ENCODE measurements at places on chromosomes 7 and 10. TPM values are rescaled to one million over a fixed set of nuclear protein-coding genes. Genes with fewer than 3 reads are reported as not detected.

DNA sequence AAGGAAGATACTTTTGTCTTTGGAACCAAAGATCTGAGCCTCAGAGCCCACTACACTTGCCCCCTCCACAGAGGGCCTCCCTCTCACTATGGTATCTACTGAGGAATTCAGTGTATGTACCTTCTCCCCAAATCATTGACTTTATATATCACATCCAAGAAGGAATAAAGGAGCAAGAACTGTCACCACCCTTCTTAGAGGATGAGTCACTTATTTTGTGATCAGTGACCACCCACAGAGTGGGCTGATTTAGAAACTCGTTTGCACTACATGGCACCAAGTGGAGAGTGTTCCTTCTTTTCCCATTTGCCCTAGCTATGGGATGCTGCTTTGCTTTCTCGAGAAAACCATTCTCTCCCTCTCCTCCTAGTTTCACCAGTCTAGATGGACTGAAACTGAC is 5.7 kb downstream of the TMEM243 start:
- DNase-seq = no peak
- H3K36me3 ChIP-seq = no peaks in the 10 kb centered on the region
- peaks cover 52% of the 10 kb centered on the region for H3K4me1 ChIP-seq
- no peak overlapping the region for H3K27ac ChIP-seq
- no peaks in the 10 kb centered on the region for H3K27me3 ChIP-seq

GRCh38 chr10:6473901-6474370 is 106.1 kb downstream of the PRKCQ start:
- no peak overlapping the region for H3K4me3 ChIP-seq
- H3K27ac ChIP-seq = peak overlapping the region; percentile 17
- H3K36me3 ChIP-seq = no peaks in the 10 kb centered on the region

DNA sequence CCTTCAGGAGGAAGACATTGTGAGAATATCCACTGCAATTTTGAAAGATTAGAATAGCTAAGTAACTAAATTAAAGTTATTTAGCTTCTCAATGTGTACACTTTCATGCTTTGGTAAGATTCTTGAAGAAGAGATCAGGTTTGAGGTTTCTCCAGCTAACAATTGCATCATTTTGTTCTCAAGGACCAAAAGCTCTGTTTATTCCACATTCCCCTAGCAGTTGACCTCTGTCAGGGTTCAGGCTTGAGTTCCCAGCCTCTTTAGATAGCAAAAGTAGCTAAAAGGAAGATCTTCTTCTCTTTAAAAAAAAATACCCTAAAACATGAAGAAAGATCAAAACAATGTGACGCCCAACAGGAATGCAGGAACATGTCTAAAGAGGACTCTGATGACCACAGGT is 179.4 kb upstream of the IGFBP3 start:
- no peak overlapping the region for H3K4me3 ChIP-seq
- no peaks in the 10 kb centered on the region for H3K36me3 ChIP-seq
- H3K27me3 ChIP-seq = no peaks in the 10 kb centered on the region
- no peak overlapping the region for H3K27ac ChIP-seq
- H3K4me1 ChIP-seq = no peaks in the 10 kb centered on the region

- no peaks in the 10 kb centered on the region for H3K27me3 ChIP-seq
- no peaks in the 10 kb centered on the region for H3K4me1 ChIP-seq
- H3K36me3 ChIP-seq = no peaks in the 10 kb centered on the region
- no peak for DNase-seq
Measured at GRCh38 chr7:2004841-2005725, 227.7 kb downstream of the MAD1L1 start.

DNA sequence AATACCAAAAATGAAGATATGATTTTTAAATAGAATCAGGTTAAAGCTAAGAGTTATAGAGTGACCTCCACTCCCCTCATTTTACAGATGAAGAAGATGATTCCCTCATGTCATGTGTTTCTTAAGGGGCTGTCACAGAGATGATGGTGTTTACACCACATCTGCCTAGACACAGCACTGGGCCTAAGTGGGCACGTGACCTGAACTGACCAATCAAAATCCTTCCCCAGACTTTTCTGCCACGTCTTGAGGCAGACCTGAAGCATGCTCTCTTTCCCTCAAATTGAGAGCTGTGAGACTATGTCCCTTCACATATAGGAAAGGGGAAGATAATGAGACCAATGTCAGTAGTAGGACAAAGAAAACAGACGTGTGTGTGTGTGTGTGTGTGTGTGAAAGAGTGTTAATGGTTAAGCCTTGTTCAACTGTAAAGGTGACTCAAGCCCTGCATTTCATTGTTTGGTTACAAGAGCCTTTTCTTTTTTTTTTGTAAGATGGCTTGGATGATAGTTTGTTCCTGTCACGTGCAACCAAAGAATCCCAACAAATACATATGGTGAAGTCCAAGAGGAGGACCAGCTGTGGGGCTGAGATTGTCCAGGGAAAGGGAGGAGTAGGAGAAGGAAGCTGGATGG is 172.8 kb upstream of the AOAH start:
- H3K4me1 ChIP-seq = no peaks in the 10 kb centered on the region
- H3K27me3 ChIP-seq = no peaks in the 10 kb centered on the region

DNA sequence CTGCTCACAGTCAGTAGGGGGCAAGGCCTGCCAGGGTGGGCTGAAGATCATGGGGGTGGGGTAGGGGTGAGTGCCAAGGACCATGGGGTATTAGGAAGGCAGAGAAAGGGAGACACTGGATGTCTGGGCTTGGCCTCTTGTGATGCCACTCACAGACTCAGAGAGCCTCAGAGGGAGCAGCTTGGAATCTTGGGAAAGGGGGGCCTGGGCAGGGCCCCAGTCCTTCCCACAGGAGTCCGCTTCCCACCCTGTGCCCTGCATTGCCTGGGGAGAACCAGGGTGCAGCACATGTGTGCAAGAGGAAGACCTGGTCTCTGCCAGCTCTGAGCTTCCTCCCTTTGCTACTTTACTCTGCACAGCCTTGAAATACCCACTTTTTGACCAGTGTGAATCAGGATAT is 4.3 kb downstream of the ADCY1 start:
- no peak for DNase-seq
- H3K4me3 ChIP-seq = no peak overlapping the region
- peaks cover 14% of the 10 kb centered on the region for H3K27me3 ChIP-seq
- peaks cover 28% of the 10 kb centered on the region for H3K4me1 ChIP-seq
- no peaks in the 10 kb centered on the region for H3K36me3 ChIP-seq

DNA sequence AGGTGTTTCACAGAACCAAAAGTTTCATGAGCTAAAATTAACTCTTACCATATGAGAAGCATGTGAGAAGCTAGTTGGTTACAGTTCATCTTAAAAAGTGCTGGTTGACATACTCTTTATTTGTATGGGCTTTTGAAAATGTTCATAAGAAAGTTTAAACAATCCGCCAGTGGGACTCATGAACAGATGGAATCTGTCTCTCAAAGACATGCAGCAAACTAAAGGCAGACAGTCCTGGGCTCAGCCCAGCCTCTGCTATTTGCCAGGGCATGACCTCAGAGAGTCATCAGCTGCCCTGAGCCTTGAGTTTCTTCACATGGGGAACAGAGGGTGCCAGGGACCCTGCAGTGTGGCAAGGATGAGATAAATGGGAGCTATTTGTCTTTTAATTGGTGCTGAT is 3.2 kb downstream of the PYROXD2 start:
- no peak for DNase-seq
- no peaks in the 10 kb centered on the region for H3K27me3 ChIP-seq
- no peaks in the 10 kb centered on the region for H3K4me1 ChIP-seq

COL26A1 gene
- 0.20 TPM for total RNA-seq

MMP21 gene
- not detected for total RNA-seq

Measured in tibial nerve (tissue), 4 donors.